ENCODE measurements at places on chromosomes 16 and 17.

- no peak for DNase-seq
Observed at GRCh38 chr16:74113545-74113944, 183.1 kb upstream of the PSMD7 start.

- DNase-seq: no peak
Observed at GRCh38 chr16:9099131-9099625, 7.7 kb downstream of the HAPSTR1 start.

DNA sequence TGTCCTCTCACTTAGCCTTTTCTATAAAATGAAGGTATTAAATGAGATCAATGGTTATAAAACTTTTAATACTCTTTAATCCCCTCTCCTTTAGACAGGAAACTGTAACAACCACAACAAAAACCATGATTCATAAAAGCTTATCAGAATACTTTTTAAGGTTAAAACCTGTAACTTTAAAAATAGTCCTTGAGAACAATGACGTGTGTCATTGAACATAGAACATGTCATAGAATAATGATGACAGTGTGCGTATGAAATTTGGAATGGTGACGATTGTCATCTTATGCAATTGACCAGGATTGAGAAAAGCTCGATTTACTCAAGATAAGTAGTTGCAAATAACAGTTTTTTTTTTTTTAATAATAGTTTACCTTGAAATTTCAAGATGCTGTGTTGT lies 94.1 kb downstream of the PLCG2 start:
- no peak for DNase-seq

DNA sequence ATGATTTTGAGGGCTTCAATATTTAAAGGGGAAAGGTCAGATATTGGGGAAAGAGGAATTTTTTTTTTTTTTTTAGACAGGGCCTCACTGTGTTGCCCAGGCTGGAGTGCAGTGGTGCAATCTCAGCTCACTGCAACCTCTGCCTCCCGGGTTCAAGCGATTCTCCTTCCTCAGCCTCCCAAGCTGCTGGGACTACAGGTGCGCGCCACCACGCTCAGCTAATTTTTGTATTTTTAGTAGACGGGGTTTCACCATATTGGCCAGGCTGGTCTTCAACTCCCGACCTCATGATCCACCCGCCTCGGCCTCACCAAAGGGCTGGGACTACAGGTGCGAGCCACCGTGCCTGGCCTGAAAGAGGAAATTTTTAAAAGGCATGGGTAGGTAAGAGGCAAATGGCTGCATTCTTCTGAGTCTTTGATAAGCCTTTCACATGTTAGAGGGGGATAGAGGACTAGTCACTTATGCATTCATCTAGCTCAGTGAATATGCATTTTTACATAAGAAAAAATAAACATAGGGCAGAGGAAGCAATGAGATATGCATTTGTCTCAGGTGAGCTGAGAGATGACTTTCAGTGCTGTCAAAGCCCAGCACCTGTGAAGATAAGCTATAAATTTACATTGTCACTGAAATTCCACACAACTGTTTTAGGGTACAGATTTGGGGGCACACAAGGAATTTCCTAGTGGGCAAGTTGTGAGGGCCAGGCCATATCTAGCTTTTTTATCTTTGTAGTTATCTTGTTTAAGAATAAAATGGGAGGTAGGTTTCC lies 1.1 kb upstream of the FCSK start:
- no peak for DNase-seq

DNA sequence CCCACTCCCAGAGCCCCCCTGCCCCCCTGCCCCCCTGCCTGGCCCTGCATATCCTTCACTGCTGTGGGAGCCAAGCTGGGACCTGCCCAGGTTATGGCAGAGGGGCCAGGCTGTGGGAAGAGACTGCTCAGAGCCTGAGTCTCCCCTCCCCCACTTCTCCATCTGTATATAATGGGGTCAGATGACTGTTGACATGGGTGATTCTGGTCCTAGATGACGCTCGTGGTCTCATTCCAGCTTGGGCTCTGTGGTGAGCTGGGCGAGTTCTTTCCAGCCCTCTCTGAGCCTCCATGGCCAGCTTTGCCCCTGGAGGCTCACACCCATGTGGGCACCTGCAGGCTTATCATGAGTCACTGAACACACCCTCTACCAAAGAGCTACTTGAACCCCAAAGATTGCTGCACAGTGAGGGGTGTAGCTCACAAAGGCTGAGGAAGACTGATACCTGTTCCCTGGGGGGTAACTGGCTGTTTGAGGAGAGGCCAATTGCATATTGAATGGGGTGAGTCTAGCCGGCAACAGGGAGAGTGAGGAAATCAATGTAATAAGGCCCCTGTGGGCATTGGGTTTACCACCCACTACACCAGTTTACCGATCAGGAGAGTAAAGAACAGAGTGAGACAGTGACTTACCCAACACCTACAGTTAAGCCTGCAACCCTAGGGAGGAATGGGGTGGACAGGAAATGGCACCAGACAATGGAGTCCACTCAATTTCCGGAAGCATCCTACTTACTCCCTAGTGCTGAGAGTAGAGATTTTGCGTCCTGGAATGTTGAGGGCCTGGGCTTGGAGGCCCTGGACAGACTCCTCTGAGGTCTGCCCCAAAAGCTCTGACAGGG lies 4.2 kb upstream of the SREBF1 start:
- DNase-seq: no peak

- peak; percentile 10 for DNase-seq
Observed at GRCh38 chr17:57552114-57552624, 192.9 kb downstream of the CCDC182 start.

- DNase-seq: no peak
Observed at GRCh38 chr16:21663889-21664647, at the start of gene OTOA. Gene OTOA (plus strand): TSS chr16:21663968. CDS start chr16:21678515, 14,547 bp downstream.

DNA sequence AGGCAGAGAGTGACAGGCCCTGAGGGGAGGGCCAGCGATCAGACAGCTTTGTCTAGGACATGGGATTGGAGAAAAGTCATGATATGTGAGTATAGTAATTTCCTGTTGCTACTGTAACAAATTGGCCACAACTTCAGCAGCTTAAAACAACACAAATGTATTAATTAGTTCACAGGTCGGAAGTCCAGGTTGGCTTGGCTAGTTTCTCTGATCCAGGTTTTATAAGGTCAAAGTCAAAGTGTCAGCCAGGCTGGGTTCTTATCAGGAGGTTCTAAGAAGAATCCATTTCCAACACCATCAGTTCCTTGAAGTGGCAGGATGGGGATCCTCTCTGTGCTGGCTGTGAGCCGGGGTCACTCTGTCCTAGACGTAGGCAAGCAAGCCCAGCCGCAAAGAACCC lies 76.2 kb upstream of the SEC14L1 start:
- no peak for DNase-seq

DNA sequence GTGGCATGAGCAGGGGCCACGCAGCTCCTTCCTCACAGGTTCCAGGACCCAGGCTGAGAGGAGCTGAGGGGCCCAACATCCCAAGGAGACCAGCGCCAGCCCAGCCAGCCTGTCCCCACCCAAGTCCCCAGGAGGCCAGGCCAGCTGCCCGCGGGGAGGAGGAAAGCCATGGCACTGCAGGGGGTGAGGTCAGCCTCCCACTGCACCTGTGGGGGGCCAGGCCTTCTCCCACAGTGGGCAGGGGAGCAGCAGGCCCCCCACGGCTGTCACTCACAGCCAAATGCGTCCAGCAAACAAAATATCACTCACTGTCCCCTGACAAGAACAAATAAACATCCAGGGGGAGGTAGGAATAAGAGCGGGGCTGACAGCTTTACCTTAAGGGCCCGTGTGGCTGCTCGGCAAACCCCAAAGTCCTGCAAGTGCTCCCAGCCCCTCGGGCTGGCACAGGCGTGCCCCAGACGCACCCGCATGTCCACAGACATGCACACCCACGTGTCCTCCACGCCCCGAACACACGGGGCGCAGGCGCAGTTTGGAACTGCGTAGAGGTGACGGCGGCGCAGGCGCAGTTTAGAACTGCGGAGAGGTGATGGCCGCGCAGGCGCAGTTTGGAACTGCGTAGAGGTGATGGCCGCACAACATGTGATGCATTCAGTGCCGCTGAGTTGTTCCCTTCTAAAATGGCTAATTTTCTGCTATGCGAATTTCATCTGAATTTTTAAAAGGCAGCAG lies 291.1 kb downstream of the FOXL1 start:
- DNase-seq: no peak

DNA sequence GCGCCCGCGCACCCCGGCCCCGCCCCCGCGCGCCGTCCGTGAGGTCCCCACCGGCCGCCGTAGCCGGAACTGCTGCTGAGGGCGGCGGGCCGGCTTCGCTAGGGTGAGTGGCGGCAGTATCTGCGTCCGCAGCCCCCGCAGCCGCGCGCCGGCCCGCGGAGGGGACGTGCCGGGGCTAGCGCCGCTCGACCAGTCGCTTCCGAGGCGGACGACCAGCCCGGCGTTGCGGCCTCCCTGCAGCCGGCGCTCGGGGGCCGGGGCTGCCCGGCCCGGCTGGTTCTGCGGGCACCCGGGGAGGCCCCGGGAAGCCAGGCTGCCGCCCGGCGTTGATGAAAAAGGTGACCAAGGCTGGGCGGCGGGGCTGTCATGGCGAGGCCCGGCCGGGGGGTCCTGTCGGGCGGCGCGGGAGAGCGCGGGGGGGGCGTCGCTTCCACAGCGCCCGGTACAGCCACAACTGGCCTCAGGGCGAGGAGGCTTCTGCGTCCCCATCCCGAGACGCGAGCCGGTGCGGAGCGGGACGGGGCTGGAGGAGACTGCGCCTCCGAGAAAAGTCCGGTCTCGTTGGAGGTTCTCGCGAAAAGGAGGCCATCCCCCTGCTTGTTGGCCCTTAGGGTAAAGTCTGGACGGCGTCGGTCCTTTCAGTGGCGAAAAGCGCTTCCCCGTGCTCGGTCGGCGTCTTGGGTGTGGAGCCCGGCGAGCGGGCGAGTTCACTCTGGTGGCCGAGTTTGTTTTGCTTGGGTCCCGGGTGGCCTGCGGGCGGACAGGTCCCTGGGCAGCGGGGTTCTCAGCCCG lies at the start of gene CRAMP1:
Gene CRAMP1 (plus strand): TSS at position 41 of the 792 bp plus-strand sequence. CDS start 2,280 bp downstream, outside the sequence.
- no peak for DNase-seq

All from activated CD4-positive, alpha-beta T cell treated with anti-CD3 and anti-CD28 coated beads for 24 hours (primary cell).